ENCODE measurements at places on chromosomes 16 and 17. TPM values are rescaled to one million over a fixed set of nuclear protein-coding genes. Genes with fewer than 3 reads are reported as not detected.

DNA sequence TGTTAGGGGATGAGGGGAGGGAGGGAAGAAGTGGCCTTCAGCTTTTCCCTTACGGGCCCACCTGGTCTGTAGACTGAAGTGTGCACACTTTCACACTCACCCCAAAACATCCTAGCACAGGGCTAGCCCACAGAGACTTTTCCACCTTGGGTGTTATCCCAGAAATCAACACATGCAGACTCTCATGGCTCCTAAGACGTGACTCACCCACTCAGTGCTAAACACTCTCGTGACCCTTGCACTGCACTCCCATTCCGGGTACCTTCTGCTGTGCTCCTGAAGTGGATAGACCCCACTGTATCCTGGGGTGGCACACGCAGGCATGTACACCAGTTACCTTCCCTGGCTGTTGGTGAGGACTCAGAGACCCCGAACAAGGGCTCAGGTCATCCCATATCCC is 23.0 kb upstream of the ABCC3 start:
- DNase-seq: no peak

DNA sequence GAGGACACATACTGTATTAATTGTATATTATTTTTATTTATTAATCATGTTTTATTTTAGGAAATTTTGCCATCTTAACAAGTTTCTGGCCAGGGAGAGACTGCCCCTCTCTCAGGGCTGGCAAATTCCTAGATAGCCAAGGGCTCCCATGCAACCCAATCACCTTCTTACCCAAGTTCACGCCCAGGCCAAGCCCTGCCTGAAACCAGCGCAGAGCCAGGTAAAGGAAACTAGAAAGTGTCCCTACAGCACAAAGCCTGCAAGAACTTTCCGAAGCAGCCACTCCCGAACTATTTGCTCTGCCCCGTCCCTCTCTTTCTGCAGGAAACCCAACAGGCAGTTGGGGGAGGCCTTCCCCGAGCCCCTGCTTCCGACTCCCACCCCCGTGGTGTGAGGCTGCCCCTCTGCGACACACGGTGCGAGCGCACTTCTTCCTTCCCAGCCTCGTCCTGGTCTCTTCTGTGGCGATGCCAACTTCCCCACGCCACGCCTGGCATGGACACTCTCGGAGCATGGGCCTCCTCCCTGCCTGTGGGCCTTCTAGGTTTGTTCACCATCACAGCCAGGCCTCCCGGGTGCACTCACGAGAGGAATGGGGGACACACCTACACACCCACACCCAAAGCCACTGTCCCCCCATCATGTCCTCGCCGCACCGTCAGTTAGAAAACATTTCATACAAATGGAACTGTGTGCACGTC is 100.4 kb downstream of the ZNF778 start:
- DNase-seq: no peak

DNA sequence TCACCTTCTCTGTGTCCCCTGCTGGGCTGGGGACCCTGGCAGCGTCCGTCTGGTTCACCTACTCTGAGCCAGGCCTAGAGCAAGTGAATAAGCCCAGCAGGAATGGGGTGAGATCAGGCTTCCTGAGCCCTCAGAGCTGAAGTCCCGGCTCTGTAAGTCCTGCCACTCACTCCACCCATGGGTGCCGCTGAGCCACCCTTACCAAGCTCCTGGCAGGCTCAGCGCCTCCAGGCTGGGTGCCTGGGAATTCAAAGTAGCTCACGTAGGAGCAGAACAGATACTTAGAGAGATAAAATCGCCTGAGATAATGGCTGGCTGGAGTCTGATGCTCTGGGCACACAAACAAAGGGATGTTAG is 9.8 kb upstream of the LASP1NB start:
- DNase-seq: no peak

DNA sequence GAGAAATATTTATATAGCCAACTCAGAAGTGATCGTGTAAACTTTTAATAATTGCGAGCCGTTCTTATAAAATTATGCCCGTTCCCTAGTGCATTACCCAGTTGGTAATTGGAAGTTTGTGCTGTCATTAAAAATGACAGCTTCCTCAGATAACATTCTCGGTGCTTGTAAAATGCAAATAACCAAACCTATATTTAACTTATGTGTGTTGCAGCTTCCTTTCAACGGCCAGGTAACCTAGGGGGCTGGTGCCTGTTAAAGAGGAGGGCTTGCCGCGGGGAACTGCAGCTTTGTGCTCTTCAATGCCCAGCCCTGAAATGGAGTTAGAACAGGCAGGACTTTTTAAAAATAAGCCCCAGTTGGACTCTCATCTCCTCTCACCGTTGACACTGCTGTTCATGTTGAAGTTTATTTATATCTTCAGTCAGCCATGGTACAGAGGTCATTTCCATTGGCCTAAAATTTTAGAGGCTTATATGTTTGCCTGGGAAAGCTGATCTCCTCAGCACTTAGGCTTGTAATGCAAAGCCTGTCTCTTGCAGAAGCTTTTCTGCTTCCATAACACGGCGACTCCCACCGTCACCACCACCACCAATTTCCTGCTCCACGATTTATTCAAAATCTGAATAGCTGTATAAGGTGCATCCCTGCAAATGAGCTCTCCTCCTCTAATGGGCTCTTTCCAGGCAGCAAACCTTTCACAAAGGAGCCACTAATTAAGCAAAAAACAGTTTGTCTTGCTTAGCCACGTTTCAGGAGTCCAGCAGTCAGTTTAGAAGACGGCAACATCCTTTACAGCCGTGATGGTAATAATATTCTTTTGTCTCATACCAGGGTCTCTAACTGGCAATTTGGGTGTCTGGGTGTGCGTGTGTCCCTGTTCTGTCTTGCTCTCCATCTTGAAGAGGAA is 74.7 kb downstream of the RPA1 start:
- no peak for DNase-seq

The GCGR gene
- total RNA-seq: not detected

- DNase-seq: no peak
Observed at GRCh38 chr17:19656851-19657581, 8.5 kb downstream of the ALDH3A2 start.

GRCh38 chr17:75552425-75553294 is 27.2 kb downstream of the LLGL2 start:
- DNase-seq: no peak

DNA sequence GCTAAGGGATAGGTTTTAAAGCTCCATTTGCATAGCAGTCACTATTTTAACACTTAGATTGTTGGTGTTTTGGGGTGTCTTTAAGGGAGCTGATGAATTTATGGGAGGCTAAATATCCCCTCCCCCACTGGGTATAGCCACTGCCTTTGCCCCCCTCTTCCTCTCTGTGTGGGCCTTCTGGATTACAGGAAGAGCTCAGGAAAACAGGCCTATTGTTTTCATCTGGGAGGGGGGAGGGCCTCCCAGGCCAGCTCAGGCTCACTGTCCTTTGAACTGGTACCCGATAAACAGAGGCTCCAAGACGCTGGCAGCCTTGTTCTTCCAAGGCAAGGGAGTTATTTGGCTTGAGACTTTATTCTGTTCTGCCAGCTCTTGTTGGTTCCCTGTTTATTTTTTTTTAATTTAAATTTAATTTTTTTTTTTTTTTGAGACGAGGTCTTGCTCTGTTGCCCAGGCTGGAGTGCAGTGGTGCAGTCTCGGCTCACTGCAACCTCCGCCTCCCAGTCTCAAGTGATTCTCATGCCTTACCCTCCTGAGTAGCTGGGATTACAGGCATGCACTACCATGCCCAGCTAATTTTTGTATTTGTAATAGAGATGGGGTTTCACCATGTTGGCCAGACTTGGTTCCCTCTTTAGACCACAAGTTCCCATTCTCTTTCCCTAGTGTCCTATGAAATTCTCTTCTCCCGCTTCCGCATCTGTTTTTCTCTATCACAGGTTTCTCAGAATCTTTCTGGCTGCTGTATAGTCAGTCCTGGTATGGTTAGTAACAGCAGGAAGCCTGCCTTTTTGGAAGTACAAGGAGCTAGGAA is 25.1 kb downstream of the MINK1 start:
- DNase-seq: peak; percentile 49

- DNase-seq: no peak
Observed at GRCh38 chr16:25228372-25228771, 11.6 kb downstream of the AQP8 start.

The MEOX1 gene
- 11.1 TPM for total RNA-seq

- peak; percentile 47 for DNase-seq
Observed at GRCh38 chr17:614653-615546, 99.7 kb downstream of the VPS53 start.

- no peak for DNase-seq
Observed at GRCh38 chr17:81076141-81076679, 41.3 kb downstream of the BAIAP2 start.

DNA sequence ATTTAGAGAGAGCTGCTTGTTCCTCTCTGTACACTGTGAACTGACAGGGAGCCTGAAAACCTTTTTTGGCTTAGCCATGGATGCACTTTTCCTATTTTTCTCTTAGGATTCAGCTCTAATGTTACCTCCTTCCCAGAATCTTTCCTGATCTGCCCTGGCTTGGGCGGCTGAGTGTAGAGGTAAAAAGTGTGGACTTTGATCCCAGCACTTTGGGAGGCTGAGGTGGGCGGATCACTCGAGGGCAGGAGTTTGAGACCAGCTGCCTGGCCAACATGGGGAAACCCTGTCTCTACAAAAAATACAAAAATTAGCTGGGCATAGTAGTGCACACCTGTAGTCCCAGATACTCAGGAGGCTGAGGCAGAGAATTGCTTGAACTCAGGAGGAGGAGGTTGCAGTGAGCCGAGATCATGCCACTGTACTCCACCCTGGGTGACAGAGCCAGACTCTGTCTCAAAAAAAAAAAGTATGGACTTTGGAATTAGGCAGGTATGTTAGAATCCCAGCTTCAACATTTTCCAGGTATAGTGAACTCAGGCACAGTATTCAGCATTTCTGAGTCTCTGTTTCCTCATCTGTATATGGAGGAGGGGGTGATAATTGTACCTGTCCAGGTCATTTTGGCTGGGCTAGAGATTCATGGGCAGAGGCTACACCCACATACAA is 212.5 kb upstream of the EEF2KMT start:
- no peak for DNase-seq

The KSR1 gene
- 29.3 TPM for total RNA-seq

DNA sequence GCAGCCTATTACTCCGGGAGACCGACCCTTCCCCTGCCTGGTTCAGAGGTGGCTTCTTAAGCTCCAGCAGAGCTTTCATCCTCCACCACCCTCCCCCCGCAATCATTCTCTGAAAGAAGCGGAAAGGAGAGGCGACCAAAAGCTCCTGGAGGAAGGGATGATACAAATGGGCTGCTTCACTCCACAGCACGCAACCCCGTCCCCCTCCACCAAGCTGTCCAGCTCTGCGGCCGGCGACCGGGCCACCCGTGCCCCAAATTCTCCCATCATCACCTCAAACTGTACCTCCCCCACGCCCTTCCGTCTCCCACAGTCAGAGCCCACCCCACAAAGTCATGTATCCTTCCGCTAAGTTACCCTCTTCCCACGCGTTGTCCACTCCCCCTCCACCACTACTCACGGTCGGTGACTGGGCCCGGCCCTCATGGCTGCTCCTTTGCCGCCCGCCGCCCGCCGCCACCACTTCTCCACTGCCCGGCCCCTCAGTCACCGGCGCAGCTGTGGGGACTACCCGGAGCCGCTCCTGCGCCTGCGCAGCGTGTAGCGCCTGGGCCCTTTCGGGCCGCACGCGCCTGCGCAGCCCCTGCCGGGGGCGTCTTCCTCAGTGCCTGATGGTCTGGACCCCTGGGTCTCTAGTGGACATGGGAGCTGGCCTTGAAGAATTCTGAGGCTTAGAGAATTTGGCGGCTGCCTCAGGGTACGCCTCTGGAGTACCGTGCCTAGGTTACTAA is at the start of gene FAM222B:
TSS of gene FAM222B (minus strand) at position 509 of the 731 bp plus-strand sequence. CDS start 76,123 bp downstream, outside the sequence.
- peak; percentile 51 for DNase-seq

GRCh38 chr16:67336648-67337047 is 10.0 kb downstream of the LRRC36 start:
- DNase-seq: peak; percentile 73

The CIBAR2 gene
- total RNA-seq: not detected

GRCh38 chr17:65278050-65278819 is 141.1 kb downstream of the RGS9 start:
- peak; percentile 23 for DNase-seq

GRCh38 chr17:4148611-4149308 is 5.8 kb downstream of the CYB5D2 start:
- no peak for DNase-seq

GRCh38 chr17:3385869-3386816 is at the start of gene OR3A2:
TSS of gene OR3A2 (minus strand) at chr17:3386308.
- DNase-seq: no peak

GRCh38 chr17:31052187-31052889 is 42.4 kb upstream of the NF1 start:
- DNase-seq: peak; percentile 88
